Muscle of leg (tissue), 16 donors: ENCODE measurements at places on chromosomes 3 and 15.
A peak's percentile ranks its signal among the peaks of the same experiment; 100 is the strongest.

DNA sequence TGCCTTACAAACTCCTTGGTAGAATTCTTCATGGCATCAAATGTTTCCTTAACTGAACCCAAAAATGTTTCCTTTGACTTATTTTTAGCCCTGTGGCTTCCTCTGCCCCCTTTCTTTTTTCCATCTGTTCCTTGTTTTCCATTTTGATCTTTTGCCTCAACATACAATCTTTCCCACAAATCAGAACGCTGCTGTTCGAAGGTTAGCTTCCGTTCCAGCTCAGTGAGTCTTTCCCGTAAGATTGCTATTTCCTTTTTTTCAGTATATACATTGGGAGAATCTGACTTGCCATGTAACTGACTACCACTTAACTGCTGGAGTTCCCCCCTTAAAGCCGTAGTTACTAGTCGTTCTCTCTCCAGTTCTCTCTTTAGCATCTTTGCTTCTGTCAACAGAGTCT, 41.2 kb downstream of the PIGB start:
- peak; percentile 5 for DNase-seq

- no peak for DNase-seq
Measured at GRCh38 chr3:100048248-100048647, 66.1 kb downstream of the FILIP1L start.

GRCh38 chr3:193791041-193792032, 198.3 kb downstream of the OPA1 start:
- DNase-seq, result no peak

DNA sequence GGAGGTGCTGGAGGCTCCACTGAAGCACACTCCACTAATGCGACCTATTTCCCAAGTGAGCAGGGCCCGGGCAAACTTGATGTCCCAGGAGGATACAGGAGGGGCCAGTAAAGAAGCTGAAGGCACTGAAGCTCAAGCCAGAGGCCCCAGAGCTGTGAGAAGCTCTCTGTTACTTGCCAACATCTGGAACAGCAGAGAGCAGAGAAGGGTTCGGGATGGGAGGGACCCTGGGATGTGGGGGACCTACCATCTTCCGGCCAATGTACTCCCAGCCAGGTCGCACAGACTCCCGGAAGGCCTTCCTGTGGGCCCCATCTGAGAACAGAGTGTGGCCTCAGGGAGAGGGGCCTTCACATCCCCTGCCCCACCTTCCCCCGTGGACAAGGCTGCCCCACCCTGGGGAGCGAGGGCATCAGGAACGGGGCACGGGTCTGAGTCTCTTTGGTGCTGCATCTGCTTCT, 3.1 kb downstream of the HHATL start:
- DNase-seq, result no peak

GRCh38 chr15:78018445-78018844, 59.1 kb downstream of the TBC1D2B start:
- DNase-seq, result no peak

- DNase-seq, result no peak
Measured at GRCh38 chr15:88915354-88915753, 2.2 kb upstream of the MFGE8 start.

DNA sequence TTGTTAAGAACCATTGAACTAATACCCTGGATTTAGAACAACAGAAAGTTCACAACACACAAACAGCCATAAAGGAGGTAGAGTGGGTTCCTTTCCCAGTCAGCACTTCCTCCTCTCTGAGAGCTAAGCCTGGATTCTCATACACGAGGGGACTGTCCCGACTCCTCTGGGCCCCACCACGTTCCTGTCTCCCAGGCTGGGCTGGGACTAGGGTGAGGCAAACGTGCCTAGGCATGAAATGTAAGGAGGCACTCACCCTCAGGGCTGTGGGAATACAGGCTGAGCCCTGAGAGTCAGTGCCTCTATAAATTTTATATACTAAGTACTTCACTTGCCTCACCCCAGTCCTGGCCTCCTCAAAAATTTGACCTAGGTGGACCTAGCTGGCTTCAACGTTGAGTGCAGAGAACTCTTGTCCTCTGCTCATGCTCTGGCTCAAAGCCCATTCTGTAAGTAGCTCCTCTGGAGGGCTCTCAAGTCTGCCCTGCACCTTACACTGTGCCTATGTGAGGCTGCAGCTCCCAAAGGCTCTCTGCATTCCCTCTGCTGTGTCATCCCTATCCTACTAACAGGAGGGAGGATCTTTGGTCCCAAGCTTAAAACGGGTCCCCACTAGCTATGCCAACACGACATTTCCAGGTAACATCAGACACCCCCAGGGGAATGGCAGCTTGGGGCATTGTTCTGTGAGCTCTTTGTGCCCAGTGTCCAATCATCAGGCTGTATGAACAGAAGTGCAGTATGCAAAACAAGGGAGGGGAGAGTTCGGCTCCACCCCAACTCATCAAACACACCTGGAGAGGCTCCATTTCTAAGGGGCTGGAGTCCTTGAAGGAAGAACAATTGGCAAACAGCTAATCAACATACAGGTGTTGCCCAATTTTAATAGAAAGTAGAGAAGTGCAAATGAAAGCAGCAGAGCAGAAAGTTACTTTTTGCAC, 233.2 kb downstream of the RPLP1 start:
- DNase-seq, result no peak
